ENCODE measurements at places on chromosomes 1 and 21.
A peak's percentile ranks its signal among the peaks of the same experiment; 100 is the strongest.

- no peak for DNase-seq
Observed at GRCh38 chr1:46133781-46134350, 1.4 kb upstream of the PIK3R3 start.

DNA sequence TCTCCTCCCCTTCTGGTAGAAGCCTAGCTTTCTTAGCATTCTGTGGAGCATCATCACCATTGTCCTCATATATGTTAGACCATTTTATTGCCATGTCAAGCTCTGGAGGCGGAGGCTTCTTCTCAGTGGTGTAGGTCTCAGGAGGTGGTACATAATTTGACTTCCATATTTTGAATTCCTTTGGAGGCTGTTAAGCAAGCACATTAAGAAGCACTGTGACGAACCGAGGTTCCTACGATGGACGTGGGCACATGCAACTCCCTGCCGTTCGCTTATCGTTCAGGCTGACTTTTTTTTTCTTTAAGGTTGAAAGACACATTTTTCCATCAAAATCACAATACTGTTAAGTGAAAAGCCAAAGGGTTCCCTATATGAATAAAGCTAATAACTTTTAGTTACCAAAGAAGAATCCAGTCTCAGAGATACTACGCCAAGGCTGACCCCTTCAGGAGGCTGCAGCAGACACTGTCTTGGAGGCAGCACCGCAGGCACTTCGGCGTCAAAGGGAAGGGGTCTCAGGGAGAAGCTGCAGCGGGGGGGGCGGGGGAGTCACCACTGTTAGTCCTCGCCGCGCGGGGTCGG, 835 bp downstream of the C1orf52 start:
- DNase-seq = no peak

DNA sequence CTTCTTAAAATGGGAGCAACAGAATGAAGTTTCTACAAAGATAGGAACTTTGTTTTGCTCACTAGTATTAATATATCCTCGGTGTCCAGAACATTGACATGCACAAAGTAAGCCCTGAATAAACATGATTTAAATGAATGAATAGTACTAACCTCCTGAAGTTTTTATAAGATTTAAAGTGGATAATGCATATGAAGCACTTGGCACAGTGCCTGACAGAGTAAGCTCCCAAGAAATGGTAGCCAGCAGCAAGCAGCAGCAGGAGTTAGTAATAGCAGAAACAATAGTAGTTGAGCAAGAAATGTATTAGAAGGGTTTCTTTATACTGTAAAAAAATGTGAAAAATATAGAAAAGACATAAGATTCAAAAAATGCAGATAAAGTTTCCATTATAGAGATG, 258.1 kb upstream of the C1orf87 start:
- DNase-seq = no peak

- DNase-seq = no peak
Observed at GRCh38 chr1:7827126-7827955, 25.5 kb downstream of the UTS2 start.

DNA sequence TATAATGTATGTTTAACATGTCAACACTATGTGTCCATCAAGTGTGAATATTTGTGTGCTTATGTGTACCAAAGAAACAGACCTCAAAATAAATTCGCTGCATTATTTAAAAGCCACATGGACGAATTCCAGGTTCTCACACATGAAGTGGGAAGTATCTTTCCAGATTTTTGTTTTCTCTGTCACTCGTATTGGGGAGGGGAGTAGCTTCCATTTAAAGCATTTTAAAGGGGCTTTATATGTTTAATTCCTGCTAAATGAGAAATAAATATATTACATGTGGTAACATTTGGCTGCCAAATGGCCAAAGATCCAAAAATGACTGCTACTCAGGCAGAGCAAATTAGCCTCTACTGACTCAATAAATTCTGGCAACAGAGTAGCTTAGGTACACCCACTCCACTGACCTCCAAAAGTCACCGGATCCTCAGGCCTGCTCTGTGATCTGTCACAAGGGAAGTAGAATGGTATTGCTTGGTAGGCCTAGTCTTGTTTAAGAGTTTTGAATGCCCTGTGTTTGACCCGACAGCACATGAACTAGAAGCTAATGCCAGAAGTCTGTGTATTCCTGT, 178.1 kb downstream of the ZP4 start:
- no peak for DNase-seq

DNA sequence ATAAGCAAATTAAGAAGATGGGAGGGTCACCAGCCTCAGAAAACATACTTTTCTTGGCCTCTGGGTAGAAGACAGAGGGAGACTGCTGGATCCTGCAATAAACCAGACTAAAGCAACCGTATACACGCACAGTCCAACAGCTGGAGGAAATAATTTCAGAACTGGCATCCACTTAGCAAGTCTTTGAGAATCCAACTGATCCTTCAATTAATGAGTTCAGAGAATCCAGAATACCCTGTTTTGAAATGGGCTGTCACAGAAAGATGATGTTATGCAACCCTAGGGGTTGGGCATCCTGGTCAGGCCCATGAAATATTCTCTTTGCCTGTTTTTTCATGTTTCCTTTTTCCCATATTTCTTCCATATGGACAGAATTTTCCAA, 134.0 kb upstream of the MAGI3 start:
- no peak for DNase-seq

- DNase-seq = no peak
Observed at GRCh38 chr1:75861831-75862230, 65.1 kb downstream of the MSH4 start.

GRCh38 chr1:39034114-39034654, 8.0 kb downstream of the NDUFS5 start:
- no peak for DNase-seq

DNA sequence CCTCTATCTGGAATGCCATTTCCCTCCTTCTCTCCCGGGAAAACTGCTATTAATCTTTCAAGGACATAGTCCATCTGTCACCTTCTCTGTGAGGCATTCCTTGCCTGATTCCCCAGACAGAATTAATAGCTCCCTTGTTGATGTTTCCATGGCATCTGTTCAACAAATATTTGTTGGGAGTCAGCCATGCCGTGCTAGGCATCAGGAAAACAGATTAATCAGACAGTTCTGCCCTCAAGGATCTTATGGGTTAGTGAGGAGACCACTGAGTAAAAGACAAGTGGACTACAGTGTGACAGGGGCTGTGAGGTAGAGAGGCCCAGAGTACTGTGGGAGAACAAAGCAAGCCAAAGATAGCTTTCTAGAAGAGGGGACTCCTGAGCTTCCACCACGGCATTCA, 11.4 kb upstream of the MAGOH start:
- DNase-seq = no peak

- DNase-seq = no peak
Observed at GRCh38 chr1:193762236-193762635, 575.8 kb upstream of the B3GALT2 start.

- DNase-seq = no peak
Observed at GRCh38 chr1:34847094-34847493, 12.5 kb downstream of the SMIM12 start.

DNA sequence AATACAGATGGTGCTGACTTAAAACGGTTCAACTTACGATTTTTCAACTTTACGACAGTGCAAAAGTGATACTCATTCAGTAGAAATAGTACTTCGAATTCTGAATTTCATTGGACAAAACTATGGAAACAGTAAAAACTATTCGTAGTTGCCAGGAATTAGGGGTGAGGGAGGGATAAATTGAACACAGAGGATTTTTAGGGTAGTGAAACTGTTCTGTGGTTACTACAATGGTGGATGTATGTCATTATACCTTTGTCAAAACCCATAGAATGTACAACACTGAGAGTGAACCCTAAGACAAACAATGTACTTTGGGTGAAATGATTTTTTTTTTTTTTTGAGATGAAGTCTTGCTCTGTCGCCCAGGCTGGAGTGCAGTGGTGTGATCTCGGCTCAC, 7.5 kb downstream of the DDR2 start:
- DNase-seq = no peak

DNA sequence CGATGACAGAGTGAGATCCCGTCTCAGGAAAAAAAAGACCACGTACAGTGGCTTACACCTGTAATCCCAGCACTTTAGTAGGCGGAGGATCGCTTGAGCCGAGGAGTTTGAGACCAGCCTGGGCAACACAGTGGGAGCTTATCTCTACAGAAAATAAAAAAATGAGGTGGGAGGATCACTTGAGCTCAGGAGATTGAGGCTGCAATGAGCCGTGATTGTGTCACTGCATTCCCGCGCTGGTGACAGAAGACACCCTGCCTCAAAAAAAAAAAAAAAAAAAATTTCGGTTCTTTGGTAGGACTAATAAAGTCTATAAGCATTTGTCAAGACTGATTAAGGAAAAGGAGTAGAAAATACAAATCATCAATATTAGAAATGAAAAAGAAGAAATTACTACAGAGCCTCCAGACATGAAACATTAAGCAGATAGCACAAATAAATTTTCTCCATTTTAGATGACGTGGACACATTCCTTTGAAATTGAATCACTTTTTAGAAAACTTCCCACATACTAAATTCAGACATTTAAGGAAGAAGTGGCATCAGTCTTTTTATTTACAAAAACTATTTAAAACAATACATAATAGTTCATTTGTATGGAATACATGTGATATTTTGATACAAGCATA, 30.4 kb downstream of the MORC3 start:
- DNase-seq = no peak

- peak; percentile 18 for DNase-seq
Observed at GRCh38 chr1:199089393-199090122, 450.7 kb downstream of the PTPRC start.

GRCh38 chr1:241677201-241677600, 25.1 kb downstream of the WDR64 start:
- no peak for DNase-seq

DNA sequence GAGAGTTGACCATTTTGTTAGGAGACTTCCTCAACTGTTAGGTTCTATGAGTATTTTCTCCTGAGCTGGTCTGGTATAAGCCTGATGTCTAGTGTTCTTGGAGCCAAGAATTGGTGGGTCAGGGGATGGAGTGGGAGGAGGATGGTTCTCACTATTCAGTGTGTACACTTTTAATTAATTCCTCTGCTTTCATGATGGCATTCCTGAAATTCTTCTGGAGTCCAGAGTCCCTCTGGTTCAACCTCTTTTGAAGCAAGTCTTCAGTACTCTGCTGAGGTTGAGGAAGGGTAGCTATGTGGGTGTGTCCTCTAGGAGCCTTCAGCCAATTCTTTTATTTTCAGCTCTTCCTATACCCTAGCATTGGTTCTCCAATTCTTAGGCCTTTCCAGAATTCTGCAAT, 149.1 kb downstream of the DNM3 start:
- no peak for DNase-seq

DNA sequence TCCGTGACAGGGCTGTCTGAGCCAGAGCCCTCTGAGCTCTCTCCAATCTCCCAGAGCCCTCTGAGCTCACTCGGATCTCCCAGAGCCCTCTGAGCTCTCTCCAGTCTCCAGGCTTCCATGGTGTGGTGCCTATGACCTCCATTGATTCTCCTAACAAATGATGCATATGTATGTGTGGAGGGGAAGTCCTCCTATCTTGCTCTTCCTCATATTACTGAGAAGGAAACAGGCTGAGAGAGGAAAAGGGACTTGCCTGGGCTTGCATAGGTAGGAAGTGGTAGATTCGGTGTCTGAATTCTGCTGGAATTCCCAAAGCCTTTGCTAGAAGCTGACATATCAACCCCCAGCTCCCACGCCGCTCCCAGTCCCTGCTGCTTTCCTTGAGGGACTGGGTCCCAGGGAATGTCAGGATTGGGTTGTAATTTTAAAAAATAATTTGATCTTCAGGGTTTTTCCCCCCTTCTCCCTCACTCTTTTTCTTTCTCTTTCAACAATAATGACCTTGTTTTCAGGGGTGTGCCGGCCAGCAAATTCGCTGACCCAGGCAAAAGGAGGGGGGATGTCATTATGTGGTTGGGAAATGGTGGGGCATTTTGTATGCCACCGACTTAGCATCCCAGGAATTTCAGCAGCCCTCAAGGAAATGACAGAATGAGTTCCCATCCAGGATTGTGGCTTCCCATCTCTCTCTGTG, 42.3 kb upstream of the RUNX3 start:
- DNase-seq = no peak

DNA sequence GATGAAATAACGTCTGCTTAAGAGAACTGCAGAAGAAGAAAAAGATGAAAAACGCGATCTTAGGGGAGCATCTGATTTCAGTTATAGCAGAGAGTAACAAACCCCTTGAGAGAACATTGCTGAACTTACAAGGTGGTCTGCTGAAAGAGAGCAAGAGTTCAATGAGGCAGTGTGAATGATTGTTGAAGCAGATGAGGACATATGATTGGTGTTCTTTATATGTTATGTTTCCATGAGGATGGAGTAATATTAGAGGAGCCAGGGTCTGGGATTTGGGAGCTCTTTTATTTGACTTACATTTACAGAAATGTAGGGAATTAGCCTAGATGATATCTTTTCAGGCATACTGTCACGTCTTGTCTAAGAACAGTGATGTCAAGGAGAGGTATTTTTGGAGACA, 1302.0 kb downstream of the KCNT2 start:
- no peak for DNase-seq

GRCh38 chr1:27142464-27142863, 12.5 kb downstream of the SLC9A1 start:
- DNase-seq = no peak

DNA sequence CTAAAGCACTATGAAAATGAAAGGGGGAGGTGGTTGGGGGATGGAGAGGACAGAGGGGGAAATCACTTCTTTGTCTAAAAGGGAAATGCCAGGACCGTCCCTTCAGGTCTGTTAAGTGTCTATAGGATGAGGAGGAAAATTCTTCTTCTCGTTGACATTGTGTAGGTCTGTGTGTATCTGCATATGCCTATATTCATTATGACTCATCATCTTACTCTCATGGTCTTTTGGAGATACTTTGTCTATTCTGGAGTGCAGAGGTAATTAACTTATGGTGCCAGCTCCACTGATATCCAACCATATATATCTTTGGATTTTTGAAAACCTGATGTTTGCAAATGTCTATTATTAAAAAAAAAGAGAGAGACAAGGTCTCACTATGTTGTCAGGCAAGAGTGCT, 143.7 kb downstream of the PBX1 start:
- DNase-seq = no peak

- no peak for DNase-seq
Observed at GRCh38 chr1:150626150-150626549, 3.3 kb downstream of the ENSA start.

GRCh38 chr1:38800720-38801671, 58.6 kb downstream of the RRAGC start:
- no peak for DNase-seq

GRCh38 chr21:35825370-35826353, 234.7 kb downstream of the SETD4 start:
- no peak for DNase-seq

- no peak for DNase-seq
Observed at GRCh38 chr1:76546354-76546933, 320.8 kb upstream of the ST6GALNAC5 start.

GRCh38 chr1:53339736-53340635, 12.1 kb upstream of the LRP8 start:
- DNase-seq = no peak

- DNase-seq = no peak
Observed at GRCh38 chr1:95369985-95370690, 136.1 kb downstream of the RWDD3 start.

GRCh38 chr1:3031401-3032221, 10.3 kb downstream of the ACTRT2 start:
- no peak for DNase-seq
